AG04450 (cell line): ENCODE measurements at places on chromosomes 1 and 21.

- DNase-seq = no peak
Observed at GRCh38 chr21:36381841-36382589, 3.2 kb upstream of the CHAF1B start.

GRCh38 chr1:226864311-226864710, 6.1 kb upstream of the PSEN2 start:
- DNase-seq = no peak

DNA sequence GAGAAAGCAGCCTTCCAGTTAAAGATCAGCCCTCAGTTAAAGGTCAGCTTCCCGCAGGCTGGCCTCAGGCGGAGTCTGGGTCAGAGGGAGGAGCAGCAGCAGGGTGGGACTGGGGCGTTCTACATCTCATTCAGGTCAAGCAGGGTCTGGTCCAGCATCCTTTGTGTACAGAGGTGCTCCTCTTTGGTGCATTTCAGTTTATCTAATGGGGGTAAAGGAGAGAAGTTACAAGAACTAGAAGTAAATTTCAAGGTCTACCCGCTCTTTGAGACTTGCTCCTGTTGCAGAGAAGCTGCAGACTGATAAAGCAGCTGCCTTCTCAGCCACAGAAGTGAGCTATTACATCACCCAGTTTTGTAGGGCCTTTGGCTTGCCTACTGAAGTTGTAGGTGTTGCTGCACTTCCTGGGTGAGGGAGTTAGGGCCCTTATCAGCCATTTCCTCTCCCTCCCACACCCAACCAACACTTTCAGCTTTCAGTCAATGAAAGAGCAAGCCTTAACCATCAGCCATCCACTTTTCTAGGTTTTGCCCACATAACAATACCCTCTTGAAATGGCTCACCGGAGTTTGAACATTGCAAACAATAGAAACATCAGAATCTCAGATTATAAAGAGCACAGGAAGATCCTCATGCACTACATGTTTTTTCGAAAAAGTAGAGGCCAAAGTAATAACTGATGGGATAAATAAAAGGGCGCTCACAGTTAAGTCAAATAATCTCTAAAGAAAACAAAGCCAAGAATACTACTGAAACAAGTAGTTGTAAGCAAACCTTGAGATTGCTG, 2.8 kb upstream of the NUP210L start:
- no peak for DNase-seq

DNA sequence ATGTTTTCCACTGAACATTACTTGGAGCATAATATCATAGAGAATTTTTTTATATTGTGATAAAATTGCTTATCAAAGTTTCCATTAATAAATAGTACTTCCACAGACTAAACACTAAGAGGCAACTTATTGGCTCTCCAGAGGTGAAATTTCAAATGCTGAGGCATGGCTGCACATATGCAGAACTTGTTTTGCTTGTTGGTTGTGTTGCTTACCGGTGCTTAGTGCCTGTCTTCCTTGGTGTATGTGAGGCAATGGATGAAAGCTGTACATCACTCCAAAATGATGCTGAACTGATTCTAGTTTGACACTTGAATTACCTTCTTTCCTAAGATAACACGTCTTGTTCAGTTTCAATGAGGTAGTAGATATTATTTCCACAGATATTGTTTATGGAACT, 29.8 kb upstream of the GPR52 start:
- DNase-seq = no peak

DNA sequence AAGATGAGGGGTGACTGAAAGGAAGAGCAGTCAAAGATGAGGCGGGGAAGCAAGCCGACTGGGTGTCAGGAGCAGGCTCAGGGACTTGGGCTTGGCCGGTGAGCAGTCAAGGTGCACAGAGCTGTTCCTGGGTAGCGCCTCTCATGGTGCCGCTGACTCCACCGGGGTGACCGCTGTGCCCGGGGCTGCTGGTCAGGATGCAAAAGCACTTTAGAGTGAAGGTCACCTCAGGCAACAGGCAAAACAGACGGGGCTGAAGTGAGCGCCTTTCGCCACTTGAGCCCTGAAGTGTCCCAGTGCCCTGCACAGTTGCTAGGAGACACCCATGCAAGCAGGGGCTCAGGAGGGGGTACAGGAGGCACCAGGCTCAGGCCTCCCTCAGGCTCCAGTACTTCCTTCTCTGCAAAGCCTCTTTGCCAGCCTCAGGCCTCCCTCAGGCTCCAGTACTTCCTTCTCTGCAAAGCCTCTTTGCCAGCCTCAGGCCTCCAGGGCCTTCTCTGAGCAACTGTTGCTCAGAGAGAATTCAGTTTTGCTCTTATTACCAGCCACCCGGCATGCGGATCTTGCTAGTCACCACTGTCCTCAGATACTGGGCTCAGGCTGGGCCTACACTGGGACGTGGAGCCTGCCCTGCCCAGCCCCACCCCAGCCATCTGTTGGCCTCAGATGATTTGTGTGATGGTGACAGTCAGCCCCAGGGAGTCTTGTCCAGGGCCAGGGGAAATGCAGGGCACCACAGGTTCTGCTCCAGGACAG, 99.7 kb upstream of the IRF2BP2 start:
- DNase-seq = no peak

DNA sequence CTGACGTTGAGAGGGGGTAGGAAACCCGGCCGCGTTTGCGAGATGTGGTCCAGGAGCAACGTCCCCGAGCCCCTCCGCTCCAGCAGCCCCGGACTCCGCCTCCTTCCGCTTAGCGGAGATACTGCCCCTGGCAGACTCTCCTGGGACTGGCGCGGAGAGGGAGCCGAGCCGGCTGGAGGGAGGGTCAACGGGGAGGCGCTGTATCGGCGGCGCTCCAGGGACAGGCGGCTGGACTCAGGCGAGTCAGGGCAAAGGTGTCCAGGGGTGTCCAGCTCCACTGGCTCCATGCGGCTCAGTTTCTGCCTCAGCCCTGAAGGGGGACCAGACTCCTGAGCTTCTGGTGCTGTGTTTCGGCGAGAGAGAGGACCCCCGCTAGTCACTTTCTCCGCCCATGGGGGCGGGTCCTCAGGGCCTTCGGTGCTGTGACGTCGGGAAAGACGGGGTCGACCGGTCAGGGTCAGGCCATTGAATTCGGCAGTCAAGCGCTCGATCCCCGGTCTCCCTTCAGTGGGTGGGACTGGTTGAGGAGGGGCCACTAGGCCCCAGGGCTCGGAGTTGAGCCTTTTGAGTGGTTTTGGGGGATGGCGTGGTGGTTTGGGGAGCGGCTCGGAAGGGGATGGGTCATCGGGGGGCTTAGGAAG, 2.8 kb upstream of the LIX1L start:
- no peak for DNase-seq

DNA sequence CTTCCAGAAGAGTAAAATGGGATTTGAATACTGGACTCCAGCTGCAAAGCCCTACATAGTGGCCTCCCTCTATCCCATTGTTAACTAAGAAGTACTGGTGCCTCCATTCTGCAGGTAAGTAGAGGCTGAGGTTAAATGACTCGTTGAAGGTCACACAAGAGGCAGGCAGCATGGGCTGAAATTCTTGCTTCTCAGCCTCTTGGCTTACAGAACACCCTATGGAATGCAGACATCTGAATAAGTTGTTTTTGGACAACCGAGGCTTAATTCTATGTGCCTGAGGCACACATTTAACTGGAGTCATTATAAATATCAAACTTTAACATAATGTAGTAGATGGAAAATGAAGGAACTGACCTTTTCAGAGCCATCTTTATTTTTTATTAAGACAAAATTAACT, 5.7 kb downstream of the DNAJC11 start:
- DNase-seq = no peak

- no peak for DNase-seq
Observed at GRCh38 chr1:180160357-180160756, 5.7 kb downstream of the QSOX1 start.

DNA sequence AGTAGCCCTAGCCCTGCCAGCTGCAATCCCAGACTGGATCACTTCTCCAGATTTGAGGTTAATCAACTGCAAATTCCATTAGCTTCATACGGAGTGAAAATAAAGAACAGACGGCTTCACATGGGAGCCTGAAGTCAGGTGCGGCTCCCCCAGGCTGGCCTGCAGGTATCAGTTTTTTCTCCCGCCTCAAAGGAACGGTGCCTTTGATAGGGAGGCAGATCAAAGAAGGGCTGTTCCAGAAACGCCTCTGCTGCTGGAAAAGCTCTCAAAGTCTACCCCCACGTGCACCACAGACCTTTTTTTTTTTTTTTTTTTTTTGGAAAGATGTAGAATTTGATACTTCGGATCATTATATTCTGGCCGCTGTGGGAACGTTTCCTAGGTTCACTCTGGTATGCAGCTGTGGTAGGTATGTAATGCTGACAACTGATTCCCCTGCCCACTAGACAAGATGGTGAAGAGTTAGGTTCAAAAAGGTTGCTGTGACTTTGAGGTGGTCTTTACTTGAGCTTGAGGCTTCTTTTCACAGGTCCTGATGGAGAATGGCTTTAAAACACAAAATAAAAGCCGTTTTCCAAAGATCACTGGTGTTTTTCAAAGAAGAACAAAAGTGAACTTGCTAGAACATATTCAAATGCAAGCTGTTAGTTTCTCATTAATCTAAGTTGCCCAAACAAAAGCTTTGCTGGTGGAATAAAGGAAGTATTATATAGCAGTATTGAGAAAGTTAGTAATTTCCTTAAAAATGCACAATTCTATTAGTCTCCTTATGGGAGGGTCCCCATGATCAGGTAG, 189.0 kb upstream of the NFIA start:
- no peak for DNase-seq

- DNase-seq = no peak
Observed at GRCh38 chr1:60169206-60169605, 95.6 kb upstream of the C1orf87 start.

DNA sequence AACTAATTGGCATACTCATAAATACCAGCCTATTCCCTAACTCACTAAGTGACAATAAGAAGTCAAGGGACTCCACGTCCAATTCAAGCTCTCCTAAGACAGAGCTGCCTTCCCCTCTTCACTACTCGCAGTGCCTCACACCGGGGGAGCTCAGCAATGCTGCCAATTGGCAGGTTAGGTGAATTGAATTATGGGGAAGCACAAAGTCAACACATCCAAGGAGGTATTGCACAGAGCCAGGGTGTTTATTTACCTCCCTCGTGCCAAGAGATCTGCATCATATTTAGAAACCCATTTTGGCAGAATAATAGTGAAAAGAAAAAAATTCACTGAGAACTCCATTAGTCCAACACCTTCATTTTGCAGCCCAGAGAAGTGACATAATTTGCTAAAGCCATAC, 20.4 kb upstream of the TNR start:
- no peak for DNase-seq

- DNase-seq = no peak
Observed at GRCh38 chr21:35543746-35544145, 494.6 kb upstream of the RUNX1 start.

DNA sequence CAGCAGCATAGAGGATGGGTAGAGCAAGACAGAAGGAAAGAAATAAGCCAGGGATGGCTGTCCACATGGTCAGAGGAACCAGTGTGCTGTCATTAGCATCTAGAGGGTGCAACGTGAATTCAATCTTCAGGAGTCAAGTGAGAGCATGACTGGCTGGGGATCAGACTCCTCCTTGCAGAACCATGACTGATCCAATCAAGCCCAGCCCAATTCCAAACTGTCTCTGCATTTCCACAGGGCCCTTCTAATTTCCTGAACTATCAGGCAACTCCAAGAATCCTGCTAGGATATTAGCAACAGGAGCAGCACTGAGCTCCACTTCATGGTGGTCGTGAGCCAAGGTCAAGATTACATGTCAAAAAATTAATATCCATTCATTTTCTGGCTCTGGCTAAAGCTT, 166.8 kb upstream of the CAMK1G start:
- no peak for DNase-seq

DNA sequence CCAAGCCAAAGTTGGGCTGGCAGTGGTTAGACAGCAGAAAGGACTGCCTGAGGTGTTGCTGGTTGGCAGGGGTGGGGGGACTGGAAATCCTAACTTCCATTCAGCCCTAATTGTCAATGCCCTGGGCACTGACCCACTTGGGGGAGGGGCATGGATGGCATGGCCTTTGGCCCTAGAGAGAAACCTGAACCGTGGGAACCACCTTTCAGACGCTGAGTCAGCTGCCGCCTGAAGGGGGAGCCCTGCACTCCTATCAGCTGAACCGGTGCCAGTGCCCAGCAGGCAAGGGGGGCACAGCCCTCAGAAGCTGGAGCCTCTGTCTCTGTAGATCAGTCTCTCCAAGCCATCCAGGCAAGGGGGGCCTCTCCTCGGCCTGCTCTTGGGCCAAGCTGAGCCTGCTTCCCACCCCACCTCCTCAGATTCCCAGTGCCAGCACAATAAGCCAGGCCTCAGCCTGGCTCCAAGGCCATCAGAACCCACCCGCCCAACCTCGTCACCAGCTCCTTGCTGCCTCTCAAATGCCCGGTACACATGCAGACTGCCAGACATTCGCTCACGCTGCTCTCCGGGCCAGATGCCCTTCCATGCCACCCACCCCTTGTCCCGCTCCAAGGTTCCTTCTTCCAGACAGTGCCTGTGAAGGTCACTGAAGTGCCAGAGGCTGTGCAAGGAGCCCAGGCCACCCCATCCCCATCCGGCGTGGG, 11.6 kb downstream of the TINAGL1 start:
- no peak for DNase-seq

DNA sequence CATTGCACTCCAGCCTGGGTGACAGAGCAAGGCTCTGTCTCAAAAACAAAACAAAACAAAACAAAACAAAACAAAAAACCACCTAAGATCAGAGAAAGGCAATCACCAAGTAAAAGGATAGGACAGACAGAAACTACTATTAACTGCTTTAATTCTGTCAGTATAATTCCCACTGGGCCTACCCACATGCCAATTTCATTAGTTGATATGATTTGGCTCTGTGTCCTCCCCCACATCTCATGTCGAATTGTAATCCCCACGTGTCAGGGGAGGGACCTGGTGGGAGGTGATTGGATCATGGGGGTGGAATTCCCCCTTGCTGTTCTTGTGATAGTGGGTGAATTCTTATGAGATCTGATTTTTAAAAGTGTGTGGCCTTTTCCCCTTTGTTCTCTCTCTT, 27.2 kb upstream of the CAPZB start:
- DNase-seq = no peak

DNA sequence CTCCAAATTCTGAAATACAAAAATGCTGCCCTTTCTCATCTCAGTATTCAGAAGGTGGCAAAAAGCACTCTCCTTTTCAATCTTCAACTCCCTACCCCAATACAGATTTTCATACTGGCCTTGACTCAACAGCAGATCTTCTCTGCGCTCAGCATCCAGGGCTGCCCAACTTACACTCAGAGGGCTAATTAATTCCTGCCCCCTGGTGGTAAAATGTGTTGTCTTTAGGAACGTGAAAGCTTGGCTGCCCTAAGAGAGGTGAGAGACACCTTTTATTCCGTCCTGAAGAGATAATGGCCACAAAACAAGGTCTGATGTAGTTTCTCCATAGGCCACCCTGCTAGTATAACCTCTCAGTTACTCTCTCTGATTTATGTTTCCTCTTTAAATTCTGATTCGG, 25.0 kb downstream of the KRTAP24-1 start:
- DNase-seq = no peak

GRCh38 chr1:192787914-192788585, 20.8 kb upstream of the RGS2 start:
- no peak for DNase-seq

- DNase-seq = peak; percentile 23
Observed at GRCh38 chr1:216596281-216596862, 126.9 kb downstream of the ESRRG start.

- peak; percentile 70 for DNase-seq
Observed at GRCh38 chr1:207007352-207008033, 25.1 kb downstream of the C1orf116 start.
